Central memory CD4-positive, alpha-beta T cell (primary cell): ENCODE measurements at places on chromosomes 6 and 20.

GRCh38 chr6:133136177-133136880 lies 104.8 kb upstream of the EYA4 start:
- DNase-seq = no peak

GRCh38 chr6:107082045-107082444 lies 33.3 kb downstream of the BEND3 start:
- DNase-seq = no peak

- DNase-seq = no peak
Observed at GRCh38 chr6:45300736-45301135, 27.4 kb upstream of the RUNX2 start.

GRCh38 chr6:23524548-23524947 lies 601.5 kb upstream of the NRSN1 start:
- DNase-seq = no peak

DNA sequence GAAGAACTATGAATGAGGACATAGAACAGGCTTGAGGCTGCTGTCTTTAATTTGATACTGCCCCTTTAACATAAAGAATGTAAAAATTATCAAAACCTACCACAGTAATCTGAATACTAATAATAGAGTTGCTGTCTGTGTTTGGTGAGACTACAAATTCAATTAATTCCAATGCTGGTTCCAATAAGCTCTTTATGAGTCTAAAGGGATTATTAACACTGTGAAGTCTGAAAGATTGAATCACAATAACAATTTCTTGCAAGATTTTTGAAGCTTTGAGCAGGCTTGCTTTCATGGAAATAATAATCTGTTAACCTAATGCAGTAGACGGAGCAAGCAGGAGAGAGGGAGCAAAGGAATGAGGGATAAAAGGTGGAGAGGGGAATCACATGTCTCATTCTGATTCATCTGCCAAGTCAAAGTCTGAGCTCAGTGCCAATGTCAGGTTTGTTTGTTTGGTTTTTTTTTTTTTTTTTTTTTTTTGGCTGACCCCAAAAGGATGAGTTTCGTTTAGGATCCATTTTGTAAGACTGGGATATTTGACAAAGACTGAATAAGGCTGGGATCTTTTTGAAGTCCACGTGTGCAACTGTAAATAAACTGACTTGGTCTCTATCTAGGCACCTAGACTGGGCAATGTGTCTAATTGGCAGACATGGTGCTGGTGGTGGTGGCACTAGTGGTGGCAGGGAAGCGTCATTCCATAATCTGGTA lies 211.6 kb downstream of the RNF144B start:
- DNase-seq = no peak

DNA sequence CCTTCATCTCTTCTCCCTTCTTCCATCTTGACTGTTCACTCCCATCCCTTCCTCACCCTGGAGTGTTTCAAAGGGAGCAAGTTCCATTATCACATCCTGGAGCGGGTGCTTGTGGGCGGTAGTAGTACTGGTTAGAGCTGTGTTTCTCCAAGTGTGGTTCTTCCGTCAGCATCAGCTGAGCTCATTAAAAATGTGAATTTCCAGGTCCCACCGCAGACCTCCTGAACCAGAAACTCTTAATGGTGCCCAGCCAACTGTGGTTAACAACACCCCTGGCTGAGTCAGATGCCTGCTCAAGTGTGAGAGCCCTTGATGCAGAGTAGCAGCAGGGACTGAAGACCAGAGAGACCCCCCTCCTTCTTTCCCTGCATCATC lies 24.4 kb downstream of the ANGPT4 start:
- DNase-seq = no peak

DNA sequence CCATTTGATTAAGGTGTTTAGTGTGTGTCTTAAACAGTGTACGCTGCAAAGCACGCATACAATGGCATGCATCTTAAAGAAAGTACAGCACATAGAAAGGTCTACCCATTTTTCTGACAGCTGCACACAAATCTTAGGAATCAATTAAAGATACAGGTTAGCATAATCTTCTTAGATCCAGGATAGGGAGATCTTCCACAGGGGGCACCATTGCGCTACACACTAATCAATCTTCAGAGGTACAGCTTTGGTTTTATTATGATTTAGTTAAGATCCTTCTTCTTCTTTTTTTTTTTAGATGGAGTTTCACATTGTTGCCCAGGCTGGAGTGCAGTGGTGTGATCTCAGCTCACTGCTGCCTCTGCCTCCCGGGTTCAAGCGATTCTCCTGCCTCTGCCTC lies 63.7 kb upstream of the BEND3 start:
- DNase-seq = no peak

GRCh38 chr20:17612287-17612991 lies 42.6 kb downstream of the DSTN start:
- peak; percentile 50 for DNase-seq

DNA sequence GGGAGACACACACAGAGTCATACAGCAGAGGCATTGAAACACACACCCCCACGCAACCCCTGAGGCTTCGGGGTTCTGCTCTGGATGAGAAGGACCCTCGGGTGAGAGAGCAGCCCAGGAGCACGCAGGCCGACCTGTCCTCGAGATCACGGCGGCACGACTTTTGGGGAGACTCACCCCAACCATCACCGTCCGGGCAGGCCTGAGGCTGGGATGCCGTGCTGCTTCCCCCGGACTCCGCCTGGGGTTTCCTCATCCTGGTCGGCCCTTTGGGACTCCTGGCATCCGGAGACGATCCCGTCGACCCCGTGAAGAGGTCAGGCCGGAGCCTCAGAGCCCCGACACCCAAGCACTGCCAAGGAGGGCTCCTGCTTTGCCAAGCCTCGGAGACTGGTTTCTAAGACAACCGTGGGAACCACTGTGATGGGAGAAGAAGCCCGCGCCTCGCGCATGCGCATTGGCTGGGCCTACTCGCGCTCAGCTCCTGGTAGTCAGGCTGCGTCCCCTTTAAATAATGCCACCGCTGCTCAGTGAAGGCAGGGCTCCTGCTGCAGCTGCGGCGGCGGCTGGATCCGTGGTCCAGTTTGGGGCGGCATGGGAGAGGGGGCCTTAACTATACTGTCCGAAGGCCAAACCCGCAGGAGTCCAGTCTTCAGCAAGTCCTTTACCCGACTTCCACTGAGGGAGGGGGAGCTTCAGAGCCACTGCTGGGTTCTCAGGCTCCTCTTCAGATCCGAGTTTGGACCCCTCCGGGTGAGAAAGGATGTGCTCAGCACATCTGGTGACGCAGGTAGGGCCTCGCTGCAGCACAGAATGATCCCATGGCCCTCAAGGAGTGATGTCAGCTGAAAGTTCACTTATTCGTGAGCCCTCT lies 171.4 kb upstream of the ZNF337 start:
- DNase-seq = peak; percentile 77

DNA sequence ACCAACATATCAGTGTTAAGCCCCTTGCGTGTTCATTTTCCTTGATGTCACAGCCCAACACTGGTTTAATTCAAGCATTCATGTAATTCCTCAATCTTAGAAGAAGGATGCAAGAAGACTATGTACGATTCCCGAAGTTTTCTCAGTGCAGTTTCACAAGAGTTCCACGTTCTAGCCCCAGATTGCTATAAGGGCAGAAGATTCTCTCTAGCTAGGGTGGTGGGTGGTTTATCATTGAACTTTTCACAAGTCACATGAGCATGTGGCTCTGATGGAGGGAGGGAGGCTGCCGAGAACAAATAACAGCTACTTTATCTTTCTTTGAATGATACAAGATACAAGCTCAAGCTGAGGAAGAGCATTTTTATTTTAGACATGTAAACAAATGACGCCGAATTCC lies 71.9 kb upstream of the NHSL1 start:
- no peak for DNase-seq

DNA sequence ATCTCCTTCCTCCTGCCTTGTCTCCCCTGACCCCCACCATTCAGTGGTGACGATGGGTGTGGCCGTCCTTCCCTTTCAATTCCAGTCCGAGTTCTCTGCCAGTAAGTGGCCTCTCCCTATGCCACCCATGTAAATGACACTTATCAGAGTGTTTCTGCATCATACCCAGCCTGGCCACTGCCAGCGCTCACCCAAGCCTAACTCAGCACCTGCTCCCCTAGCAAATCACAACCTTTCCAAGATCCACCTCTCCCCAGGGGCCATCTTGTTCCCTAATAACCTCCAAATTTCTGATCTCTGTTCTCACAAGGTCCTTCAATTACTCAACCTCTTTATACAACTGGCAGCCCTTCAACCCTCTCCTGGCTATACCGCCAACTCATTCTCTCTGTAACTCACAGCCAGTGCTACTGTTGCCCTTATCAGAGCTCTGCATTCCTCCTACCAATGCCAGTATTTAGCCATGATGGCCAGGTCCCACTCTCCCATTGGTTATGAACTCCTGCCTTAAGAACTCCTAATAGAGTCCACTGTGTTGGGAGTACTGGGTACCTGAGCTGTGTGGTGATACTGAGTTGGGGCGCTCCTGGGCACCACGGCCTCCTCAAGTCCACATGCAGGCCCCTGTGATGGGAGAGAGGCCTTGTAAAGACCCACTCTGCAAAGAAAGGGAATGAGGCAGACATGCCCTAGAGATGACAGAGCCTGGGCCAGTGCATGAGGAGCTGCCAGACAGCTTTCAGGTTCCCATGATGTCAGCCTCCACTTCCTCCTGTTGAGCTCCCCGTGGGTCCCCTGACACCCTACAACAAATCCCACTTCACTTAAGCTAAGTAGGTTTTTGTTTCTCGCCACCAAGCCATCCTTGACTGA lies 187.4 kb upstream of the RREB1 start:
- no peak for DNase-seq

GRCh38 chr6:56724455-56724854 lies 81.8 kb upstream of the DST start:
- no peak for DNase-seq

GRCh38 chr6:53582963-53583362 lies 38.1 kb upstream of the GCLC start:
- no peak for DNase-seq

DNA sequence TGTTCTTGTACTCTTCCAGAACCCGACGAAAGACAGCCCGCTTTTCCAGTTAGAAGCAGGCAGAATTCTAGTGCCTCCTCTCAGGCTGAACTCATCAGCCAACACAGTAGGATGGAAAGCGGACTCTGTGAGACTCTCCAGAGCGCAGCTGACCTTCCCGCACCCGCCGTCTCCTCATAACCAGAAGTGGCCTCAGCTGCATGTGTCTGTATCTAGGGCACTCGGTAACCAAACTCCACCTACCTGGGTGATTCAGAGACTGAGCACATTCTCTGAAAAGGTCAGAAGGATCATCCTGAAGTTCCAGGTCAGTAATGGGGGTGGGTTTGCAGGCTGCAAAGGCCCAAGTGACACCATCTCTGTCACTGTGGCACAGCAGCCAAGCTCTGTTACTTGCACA lies 66.7 kb upstream of the NFATC2 start:
- no peak for DNase-seq

GRCh38 chr20:35730583-35731468 lies 11.2 kb downstream of the RBM39 start:
- DNase-seq = no peak

DNA sequence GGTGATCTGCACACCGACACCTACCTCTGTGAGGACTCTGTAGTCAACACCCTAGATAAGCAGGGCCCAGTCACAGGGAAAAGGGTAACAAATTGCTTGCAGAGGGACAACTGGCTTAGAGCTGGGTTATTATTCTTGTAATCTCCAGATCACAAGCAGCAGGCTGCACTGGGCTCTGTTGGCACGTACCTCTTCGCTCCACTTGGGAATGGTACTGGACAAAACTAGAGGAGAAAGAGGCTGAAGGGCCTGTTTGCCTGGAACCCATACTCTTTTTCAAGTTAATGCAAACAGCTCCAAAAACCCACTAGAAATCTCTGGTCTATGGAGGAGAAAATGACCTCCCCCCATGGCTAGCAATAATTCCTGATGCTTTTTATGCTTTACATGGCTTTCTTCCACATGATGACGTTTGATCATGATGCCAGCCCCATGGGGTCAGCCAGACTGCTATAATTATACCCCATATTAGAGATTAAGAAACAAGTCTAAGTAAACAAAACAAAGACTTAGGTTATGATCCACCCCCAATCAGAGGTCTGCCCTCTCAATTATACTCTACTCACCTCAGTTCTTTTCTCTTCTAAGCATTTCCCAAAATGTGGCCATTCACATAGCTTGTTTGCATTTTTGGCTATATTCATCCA lies 190.0 kb downstream of the UNC5CL start:
- no peak for DNase-seq

DNA sequence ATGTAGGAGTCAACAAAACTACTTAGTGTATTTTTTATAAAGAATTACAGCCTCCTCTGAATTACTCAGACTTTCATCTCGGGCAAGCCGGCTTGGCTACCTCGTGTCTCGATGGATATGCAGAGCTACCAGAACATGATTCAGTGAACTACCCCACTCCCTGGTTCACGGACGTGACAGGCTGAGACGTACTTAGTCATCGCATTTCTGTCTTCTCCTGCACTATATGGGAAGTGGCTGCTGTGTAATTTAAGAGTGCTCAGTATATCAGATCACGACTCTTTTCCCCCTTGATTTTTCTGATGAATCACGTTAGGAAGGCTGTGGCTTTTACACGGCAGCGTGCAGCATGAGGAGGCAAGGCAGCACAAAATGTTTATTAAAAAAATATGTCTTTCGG lies 302.7 kb upstream of the ZFP64 start:
- no peak for DNase-seq

DNA sequence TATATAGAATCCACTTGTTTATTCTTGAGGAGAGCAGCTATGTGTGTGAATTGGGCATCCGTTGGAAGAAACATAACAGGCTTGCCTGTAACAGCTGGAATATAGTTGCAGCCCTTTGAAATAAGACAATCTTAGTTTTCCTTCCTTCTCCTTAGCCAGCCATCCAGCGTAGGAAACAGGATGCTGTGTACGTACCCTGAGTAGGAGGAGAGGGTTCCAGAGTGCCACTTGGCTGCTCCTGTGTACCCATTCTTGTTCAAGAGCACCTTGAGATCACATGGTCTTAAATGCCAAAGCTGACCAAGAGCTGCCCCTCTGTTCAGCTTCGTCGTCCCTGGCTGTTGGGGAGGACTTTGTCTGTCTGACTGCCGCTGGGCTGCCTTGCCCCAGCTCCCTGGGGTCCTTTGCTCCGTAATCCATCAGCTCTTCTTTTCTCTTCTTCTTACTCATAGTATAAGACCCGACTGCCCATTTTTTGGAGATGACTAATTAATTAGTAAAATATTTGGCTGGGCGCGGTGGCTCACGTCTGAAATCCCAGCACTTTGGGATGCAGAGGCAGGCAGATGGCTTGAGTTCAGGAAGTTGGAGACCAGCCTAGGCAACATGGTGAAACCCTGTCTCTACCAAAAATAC lies 49.0 kb downstream of the RREB1 start:
- no peak for DNase-seq

GRCh38 chr6:30802731-30803130 lies 58.4 kb upstream of the IER3 start:
- no peak for DNase-seq
